ENCODE measurements at places on chromosomes 16 and 17.

- no peak for DNase-seq
These were observed 179.1 kb upstream of the CHMP6 start for GRCh38 chr17:80812362-80813088.

GRCh38 chr16:11134722-11135463 lies 121.1 kb downstream of the SOCS1 start:
- no peak for DNase-seq

DNA sequence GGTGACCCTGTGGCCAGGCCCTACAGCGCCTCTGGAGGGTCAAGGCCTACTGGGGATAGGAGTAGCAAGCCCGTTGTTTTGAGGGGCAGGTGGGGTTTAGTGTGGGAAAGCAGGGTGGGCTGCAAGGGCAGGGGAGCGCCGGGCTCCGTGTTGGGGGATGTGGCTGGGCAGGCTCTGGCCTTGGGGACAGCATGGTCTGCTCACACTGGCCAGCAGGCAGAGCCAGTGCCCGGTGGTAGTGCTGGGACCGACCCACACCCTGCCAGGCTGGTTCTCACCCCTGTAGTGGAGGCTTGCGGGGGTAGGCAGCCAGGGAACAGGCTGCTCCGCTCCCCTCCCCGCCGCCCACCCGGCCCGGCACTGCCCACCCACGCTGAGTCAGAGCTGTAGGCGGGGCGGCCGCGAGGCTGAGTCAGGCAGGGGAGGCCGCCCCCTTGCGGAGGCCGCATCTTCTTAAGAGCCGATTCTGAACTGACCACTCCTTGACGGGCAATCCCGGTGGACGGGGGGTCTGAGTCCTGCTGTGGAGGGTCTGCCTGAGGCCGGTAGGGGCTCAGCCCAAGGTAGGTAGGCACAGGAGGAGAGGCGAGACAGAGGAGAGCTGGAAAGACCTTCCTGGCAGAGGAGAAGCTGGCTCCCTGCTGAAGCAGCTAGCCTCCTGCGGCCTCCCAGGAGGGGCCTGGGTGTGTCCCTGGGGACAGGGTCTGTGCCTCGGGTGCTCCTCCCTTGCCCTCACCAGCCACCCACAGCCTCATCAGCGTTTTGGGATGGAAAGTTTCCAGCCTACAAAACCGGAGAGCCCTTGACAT lies 62.4 kb downstream of the BAIAP2 start:
- no peak for DNase-seq

GRCh38 chr16:11386791-11387546 lies 41.7 kb downstream of the RMI2 start:
- DNase-seq = no peak

- no peak for DNase-seq
These were observed 48.7 kb downstream of the USP22 start for GRCh38 chr17:20993863-20994778.

DNA sequence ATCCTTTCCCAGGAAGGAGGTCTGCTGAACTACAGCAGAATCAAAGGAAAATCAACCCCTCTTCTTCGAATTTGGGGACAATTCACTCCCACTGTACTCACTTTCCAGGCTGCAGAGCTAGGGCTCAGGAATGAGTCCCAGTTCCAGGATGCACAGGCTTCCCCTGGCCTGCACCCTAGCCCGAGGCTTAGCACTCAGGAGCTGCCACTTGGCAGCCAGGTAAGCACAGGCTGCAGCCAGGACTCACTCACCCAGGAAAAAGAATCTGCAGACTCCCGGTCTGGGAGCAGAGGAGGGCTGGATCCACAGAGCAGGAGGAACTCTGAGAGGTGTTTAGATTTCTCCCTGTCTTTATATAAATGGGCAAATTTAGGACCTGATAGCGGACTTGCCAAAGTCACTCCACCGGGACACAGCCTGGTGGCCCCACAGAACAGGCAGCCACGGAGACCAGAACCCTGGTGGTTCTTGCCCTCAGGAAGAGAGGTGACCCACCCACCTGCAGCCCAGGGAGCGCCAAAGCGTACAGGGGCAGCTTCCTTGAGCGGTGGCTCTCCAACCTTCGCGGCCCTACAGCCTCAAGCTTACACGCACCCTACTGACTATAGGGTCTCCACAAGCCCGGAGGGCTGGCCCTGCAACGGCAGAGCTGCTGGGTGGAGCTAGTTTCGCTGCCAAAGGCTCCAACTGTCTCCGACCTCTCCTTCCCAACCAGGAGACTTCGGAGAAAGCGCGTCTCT lies 4.8 kb downstream of the CBLN1 start:
- no peak for DNase-seq

DNA sequence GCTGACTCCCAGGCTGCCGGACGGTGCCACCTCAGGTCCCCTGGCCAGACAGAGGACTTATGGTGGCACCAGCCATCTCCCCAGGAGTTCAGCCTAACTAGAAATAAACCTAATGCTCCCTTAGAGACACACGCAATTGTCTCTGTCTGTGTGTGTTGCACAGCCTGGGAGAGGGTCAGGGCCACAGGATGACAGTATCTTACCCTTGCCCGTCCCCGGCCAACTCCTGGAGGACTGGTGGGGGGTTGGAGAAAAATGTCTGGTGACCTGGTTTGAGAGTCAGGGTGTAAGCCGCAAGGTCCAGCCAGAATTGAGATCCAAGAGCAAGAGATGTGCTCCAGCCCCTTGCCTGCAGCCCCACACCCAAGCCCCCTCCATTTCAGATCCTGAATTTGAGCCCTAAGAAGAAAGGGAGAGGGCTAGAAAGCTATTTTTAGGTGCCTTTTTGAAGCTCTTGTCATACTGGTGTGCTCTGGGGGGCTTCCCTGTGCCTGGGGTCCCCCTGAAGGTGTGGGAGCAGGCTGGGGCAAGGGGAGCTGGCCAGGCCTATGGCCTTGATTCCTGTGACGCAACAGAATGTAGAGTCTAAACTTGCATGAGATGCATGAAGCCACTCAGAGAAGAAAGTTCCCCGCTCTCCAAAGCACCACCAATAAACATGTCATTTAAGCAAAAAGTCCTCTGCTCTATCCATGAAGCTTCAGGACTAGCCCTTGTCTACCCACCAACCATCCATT lies 12.9 kb downstream of the ZNF319 start:
- no peak for DNase-seq

- no peak for DNase-seq
These were observed 56.1 kb upstream of the ACSF3 start for GRCh38 chr16:89037261-89038152.

DNA sequence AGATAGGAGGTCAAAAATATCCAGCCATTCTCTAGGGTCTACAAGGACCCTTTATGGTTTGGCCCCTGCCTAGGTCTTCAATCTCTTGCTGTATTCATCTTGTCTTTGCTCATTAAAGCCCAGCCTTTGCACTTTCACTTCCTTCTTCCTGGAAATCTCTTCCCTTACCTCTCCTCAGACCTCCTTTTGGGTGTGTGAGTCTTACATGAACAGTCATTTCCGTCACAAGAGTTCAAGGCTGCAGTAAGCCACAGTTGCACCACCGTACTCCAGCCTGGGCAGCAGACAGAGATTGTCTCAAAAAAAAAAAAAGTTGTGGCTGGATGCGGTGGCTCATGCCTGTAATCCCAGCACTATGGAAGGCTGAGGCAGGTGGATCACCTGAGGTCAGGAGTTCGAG lies 6.0 kb upstream of the ATP1B2 start:
- DNase-seq = no peak

GRCh38 chr16:2092256-2092620 lies 43.5 kb downstream of the PKD1 start:
- DNase-seq = no peak

- no peak for DNase-seq
These were observed 345.2 kb downstream of the PHKB start for GRCh38 chr16:47806309-47806847.

- DNase-seq = no peak
These were observed 25.6 kb downstream of the MAPK8IP3 start for GRCh38 chr16:1731603-1732002.

DNA sequence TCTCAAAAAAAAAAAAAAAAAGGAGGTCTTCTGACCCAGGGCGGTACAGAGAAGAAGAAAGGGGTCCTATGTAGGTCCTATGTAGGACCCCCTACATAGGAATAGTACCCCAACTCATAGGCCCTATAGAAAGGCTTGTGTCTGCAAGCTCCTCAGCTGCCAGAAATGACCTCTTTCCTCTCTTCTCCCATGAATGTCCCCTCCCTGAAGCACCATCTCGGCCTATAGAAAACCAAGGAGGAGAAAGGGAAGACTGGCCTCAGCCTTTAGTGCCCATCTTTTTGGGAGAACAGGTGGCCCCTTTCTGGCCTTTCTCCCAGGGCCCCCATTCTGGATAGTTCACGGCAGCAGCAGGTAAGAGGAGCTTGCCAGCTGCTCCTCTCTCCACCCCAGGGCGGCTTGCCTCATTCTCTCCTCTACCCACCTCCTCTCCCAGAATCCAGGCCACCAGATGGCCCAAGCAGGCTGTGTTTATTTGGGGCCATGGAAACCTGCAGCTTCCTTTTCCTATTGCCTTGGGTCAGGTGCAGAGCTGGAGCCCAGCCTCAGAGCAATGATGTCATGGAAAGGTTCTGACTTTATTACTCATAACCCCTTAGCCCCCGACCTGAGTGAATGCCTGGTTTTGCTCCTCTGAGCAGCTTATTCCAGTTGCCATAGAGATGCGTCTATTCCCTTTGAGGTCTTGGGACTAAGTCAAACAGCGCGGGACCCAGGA lies 1.6 kb upstream of the MRPL58 start:
- peak; percentile 63 for DNase-seq

- DNase-seq = no peak
These were observed 1000.4 kb downstream of the CDH11 start for GRCh38 chr16:64121473-64121872.

DNA sequence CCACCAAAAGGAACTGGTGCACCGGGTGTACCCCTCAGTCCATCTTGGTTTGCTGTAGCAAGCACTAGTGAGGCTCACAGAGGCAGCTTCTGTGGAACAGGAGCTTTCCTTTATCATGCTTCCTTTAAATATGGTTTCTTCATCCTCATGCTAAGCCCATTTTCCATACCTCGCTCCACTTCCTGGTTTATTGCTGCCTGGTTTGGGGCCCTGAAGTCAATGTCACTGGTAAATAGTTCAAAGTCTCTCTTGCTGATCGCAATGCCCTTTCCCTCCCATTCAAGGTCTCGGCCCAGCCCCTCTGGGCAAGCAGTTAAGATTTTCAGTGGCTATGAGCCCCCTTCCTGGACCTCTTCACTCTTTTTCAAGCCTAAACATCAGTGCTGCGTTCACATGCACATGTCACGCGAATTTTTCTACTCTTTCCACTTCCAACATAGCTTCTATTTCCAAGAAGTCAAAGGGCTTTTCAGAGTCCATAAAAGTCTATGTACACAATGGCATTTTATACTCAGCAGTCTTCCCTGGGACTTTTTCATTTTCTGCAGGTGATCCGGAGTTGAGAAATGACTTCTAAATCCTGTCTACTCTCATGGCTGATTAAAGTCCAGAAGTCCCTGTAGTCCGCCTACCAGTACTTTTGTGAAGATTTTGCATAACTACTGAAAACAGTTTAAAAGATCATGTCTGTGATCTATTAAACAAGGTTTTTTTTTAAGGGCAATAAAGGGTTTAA lies 323.8 kb upstream of the ZFHX3 start:
- no peak for DNase-seq

- DNase-seq = no peak
These were observed 43.1 kb downstream of the HS3ST3A1 start for GRCh38 chr17:13558588-13558987.
